ENCODE measurements at places on chromosomes 7 and 10.

DNA sequence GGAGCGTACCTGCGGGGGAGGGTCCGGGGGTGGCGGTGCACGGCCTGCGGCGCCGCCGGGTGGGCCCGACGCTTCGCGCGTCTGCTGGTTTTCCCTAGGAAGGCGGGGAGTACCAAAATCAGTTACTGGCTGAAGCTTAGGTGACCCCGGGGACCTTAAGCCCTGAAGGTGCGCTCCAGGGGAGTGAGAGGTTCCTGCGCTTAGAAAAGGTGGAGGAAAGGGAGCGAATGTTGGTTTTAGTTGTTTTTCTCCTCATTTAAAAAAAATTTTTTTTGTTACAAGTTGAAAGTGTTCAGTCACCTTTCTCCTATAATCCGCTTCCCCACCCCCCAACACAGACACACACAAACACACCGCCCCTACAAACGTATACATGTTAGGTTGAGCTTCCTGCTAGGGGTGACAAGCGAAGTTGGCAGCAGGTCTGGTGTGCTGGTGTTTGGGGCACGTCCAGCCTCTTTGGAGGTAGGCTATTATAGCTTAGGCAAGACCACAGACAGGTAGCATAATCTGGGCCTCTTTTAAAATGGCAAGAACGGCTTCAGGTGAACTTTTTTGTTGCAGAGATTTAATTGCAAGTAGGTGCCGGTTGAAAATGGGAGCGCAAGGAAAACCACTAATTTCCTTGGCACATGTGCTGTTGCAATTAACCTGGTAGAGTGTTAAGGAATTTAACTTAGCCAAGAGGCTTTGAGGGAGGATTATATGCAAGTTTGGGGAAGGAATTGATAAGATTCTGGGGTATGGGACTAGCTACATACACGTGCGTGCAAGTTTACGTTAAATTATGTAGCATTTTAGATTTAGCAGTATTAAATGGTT is 945 bp downstream of the ADD3 start:
- peak; percentile 34 for DNase-seq

DNA sequence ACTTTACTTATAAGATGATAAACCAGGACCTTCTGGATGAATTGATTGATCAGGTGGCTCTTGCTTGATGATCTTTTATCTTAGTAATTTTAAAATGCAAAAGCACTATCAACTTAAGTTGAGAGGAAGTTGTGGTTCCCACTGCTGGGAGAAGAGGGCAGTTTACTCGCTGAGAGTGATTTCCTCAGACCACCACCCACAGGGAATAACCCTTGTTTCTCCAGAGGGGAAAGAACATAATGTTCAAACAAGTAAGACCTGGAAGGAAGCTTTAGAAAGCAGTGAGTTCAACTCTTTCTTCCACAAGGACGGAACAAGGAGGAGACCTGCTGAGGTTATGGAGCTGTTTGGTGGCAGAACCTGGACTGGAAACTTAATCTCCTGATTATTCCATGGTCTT is 138.7 kb downstream of the FAM204A start:
- no peak for DNase-seq

DNA sequence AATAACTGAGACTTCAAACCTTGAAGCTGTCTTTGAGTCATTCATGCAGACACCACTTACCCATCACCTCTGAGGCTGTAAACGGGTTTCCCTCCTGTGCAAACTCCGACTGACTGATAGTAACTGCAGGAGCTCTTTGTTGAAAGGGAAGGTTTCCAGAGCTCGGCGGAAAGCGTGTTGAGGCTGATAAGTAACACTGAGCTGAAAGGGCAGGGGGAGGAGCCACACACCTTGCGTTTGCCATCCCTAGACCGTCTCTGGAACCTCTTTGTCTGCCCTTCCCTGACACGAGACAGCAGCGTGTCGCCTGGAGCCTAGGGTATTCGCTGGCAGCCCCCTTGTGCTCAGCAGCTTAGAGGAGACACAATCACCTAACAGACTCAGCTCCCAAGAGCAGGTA is 134.0 kb downstream of the PAXIP1 start:
- no peak for DNase-seq

DNA sequence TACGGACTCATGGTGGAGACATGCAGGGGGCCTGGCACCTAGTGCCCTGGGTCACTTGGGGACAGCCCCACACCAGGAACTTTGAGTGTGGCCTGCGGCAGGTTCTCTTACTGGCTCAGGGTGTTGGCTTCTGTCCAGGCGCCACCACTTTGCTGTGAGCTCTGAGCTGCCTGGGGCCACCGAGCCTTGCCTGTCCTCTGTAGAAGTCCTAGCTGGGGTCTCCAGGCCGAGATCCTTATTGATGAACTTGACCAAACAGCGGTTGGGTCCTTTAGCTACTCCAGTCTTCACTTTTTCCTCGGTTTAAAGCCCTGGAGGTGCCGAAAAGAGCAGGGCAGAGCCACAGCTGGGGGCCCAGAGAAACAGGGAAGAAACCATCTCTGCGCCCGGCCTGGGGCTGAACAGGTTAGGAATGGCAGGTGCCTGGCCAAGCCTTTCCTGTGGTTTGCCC is 41.3 kb downstream of the ZNF467 start:
- DNase-seq = no peak

GRCh38 chr7:142243823-142244222 is 14.0 kb downstream of the PRSS58 start:
- DNase-seq = no peak

- no peak for DNase-seq
Observed at GRCh38 chr7:73519867-73520672, 2.0 kb downstream of the BAZ1B start.
